Effector memory CD4-positive, alpha-beta T cell (primary cell): ENCODE measurements at places on chromosomes 3 and 15.

DNA sequence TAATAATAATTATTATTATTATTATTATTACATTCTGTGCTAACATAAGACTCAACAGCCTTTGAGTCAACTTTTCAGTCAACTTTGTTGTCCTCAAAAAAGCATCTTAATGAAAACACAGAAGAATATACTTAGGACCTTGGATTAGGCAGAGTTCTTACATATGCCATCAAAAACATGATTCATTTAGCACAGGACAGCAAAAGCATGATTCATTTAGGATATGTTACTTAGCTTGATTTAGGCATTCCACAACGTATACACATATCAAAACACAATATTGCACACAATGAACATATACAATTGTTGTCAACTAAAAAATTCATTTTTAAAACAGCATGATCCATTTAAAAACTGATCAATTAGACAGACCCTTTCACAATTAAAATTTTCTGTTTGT, 213.0 kb downstream of the FMN1 start:
- DNase-seq: no peak

DNA sequence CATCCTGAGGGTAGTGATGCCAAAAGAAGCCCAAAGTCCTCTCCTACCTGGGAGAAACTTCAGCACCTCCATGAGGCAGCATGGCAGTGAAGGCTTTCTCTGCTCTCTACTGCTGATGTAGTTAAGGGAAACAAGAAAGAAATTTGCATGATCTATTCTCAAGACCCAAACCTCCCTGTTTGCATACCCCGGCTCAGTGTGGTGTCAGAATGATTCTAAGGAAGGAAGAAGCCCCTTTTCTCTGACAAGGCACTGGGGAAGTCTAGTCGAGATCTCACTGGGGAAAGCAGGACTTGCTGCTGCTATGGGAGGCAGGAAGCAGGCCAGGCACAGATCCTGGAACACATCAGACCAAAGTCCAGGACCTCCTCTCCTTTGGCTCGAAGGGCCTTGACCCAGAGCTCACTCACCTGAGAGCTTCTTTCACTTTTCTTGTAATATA, 89.4 kb upstream of the ICE2 start:
- DNase-seq: no peak

- DNase-seq: no peak
These were observed 324.2 kb upstream of the TGFBR2 start for GRCh38 chr3:30282154-30282696.

- DNase-seq: no peak
These were observed 84.1 kb upstream of the ARHGEF3 start for GRCh38 chr3:56885879-56886278.

GRCh38 chr3:19735111-19735510, 198.9 kb downstream of the EFHB start:
- no peak for DNase-seq
